ENCODE measurements at places on chromosomes 11 and 22. TPM values are rescaled to one million over a fixed set of nuclear protein-coding genes. Genes with fewer than 3 reads are reported as not detected.

DNA sequence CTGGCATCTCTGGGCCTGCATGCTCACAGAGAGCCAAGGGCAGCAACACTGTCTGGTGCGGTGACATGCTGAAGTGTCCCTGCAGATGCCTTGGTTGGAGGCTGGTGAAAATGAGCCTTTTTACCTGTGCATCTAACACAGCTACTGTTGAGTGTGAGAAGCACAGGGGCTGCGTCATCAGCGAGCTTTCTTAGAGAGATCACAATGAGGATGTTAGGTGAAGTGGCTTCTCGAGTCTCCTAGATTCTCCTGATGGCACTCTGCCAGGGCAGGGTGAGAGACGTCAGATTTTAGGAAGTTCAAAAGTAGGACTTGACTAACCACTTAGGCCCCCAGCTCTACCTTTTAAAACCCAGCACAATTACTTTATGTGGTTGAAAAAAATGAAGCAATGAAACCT is 3.6 kb upstream of the SLC15A3 start:
- no peak for DNase-seq

DNA sequence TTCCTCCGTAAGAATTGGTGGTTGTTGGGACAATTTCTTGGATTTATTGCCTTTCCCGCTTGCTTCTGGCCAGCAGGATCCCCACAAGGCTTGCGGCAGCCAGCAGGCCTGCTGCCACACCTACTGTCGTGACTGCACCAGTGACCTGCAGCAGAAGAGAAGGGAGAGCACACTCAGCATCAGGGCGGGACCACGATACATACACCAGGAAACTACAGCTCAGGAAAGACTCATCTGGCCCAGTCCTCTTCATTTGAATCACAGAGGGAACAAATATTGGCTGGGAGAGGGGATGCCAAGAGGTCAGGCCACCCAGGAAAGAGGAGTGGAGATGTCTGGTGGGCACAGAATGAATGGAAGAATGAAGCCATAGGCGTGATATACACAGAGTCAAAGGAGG is 10.3 kb downstream of the PLAAT2 start:
- DNase-seq, result no peak

Gene PRR5
- total RNA-seq, result 2.2 TPM

DNA sequence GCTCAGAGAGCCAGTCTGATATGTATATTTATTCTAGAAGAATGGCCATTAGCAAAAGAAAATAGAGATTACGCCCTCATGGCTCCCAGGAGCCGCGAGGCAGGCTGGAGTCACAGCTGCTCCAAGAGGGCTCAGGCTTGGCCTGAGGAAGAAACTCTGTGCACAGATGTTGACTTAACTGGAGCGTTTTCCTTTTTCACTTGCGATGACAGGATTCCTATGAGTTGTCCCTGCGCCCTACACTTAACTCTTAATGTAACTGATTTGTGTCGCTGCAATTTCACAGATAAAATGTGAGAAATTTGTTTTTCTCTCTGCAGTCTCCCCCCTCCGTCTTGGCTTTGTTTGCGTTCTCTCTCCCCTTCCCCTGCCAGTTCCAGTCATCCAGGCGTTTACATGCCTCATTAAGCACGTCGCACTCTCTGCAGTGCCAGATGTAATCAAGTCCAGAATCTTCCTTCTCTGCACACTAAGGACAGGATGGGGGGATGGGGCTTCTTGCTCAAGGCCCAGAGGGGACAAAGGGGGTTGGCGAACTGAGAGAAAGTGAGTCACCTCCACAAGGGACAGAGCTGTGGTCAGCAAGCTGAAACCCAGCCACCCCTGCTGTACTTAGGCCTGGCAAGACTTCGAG is 1060.1 kb downstream of the NTM start:
- no peak for DNase-seq

Gene INTS4
- total RNA-seq, result 30.5 TPM

Gene ANO5
- total RNA-seq, result 4.7 TPM

Gene FXYD6
- 0.26 TPM for total RNA-seq
